RWPE1 (cell line): ENCODE measurements at places on chromosomes 7 and 10.

GRCh38 chr10:28331841-28332240, 29.0 kb upstream of the MPP7 start:
- peak; percentile 27 for DNase-seq

DNA sequence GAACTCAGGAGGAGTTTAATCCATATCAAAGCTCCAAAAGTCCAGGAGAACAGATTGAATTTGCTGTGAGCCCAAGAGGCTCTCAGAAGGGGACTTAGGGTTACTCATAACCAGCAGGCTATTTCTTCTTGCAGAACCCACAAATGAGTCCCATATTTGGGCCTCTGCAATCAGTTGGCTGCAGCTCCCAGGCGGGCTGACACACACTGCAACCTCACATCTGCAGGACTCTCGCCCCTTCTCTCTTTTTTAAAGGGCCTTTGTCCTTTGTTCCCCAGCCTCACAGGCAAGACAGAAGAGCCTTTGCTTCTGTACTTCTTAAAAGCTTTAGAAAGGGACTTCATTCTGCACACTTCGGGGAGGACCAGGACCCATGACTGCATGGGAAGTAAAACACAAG, 26.7 kb downstream of the CREB3L2 start:
- DNase-seq, result no peak

GRCh38 chr7:156123362-156123761, 311.1 kb upstream of the SHH start:
- no peak for DNase-seq

GRCh38 chr10:112006407-112006806, 177.2 kb downstream of the GPAM start:
- no peak for DNase-seq

DNA sequence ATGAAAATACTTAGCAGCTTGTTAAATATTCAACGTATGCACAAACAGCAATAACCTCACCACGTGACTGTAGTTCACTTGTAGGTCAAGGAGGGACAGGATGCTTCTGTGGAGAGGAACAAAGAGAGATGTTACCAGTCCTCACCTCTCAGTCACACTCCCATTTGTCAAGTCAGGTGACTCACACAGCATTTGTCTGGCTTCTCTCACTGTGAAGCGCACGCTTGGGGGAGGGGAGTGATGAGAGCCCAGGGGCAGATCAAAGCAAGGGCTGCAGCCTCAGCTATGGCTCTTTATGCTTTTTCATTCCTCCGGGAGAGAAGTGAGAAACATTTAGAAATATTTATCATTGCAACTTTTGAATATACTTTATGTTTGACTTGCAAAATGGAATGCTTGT, 2.9 kb upstream of the RBM20 start:
- peak; percentile 59 for DNase-seq

GRCh38 chr10:93844979-93845626, 48.7 kb upstream of the SLC35G1 start:
- DNase-seq, result no peak

DNA sequence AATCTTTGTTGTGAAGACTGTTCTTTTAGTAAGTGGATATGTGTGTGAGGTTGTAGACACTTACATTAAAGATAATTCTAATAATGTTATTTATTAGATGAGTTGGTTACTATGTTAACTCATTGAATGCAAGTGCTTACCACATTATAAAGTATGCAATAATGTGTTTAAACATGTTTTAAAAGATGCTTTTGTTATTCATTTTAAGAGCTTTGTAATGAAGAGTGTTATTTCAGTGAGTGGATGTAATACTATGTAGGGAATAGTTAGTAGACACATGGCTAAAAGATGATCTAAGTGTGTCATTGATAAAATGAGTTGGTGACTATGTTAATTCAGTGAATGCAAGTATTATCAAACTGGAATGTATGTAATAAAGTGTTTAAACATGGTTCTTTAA, 70.0 kb upstream of the VOPP1 start:
- DNase-seq, result no peak

DNA sequence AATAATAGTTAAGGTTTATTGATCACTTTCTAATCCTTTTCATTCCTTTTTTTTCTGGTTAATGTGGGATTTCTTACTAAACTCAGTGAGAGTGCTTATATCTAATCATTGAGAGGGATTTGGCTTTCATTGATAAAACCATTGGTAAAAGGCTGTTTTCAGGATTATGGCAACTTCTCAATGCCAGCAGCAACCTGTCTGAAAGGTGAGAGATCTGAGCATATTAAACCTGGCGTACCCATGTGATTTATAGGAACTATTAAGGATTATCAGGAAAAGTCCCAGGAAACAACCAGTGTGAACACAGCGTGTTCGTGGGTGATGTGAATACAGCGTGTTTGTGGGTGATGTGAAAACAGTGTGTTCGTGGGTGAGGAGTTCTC, 65.9 kb downstream of the PDIA4 start:
- no peak for DNase-seq

DNA sequence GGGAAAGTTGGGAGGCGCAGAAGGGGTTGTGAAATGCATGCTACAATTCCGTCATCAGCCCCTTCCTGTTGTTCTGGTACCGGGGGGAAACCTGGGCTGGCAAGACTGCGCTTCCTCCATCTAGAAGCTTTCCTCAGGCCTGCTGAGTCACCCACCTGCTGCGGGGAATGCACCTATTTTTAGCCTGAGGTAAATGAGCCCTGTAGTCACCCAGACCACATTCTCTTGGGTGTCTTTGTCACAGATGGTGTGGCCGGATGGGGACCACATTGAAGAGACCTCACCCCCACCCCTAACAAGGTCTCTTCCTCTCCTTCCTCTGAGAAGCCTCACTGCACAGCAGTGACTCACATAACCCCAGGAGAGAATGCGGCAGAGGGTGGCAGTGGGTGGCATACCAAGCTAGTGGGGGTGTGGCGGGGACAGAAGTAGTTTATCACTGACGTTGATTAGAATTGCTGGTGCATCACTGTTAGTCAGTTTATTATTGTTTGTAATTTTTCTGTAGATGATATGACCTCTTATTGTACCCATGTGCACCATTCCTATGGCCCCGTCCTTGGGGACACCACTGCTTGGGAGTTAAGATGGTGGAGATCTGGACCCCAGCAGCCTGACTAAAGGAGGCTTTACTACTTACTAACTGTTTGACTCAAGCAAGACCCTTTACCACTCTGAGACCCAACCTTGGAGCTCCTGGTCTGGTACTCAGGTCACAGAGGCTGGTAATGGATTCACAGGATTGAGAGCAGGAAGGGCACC, 83.0 kb upstream of the DUSP5 start:
- DNase-seq, result peak; percentile 91

- no peak for DNase-seq
Measured at GRCh38 chr10:12606461-12606860, 257.1 kb downstream of the CAMK1D start.

DNA sequence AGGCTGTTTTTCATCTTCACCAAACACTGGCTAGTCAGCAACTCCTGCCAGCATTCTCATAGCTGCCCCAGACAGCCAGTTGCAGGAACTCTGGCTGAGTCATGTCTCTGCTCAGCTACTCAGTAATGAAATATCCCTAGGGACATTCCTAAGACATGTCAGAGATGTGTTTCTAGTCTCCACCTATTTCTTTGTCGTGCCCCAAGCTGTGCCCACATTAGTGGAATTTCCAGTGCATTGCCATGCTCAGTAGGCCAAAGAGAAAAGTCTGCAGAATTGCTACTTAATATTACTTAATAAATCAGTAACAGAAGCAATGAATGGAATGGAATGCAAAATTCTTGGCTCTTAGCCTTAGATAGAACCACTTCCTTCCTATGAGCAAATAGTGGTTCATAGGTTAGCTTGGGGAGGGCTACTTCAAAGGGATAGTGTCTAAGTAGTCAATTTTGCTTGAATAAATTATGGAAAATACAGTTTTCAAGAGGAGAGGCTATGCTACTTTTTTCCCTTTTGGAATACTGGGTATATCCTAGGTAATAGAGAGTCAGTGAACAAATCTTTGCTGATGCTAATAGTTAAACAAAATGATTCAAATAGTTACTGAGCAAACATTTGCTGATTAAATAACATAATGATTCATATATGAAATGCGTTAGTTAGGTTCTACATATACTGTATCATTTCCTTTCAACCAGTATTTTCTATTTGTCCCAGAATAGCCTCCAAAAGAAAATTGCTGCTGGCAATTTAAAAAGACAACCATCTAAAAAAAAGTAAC, 23.6 kb upstream of the SEMA3C start:
- peak; percentile 94 for DNase-seq

DNA sequence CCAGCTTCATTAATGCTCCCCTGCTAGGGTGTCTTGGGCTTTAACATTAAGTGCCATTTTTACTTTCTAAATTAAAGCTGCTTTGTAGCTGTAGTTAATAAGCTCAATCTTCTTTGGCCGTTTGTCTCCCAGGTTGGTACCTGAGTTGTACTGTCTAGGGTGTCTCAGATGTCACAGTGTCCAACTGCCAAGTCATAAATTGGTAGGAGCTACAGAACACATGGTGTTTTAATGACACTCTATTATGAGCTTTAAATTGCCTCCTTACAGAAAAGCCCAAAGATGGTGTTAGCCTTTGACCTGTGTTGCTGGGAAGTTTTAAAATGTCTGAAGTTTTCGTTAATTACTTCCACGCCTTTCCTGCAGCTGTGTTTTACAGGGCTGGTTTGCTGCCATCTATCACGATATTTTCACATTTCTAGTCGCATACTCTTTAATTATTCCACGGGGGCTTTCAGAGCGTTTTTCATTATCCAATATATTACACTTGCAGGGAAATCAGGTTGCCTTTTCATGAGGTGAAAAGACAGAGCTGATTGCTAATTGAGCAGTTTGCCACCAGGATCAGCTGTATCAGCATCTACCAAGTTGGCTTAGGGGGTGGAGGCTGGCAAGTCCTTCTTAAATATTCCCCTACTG, 247.8 kb upstream of the PLPP4 start:
- no peak for DNase-seq

DNA sequence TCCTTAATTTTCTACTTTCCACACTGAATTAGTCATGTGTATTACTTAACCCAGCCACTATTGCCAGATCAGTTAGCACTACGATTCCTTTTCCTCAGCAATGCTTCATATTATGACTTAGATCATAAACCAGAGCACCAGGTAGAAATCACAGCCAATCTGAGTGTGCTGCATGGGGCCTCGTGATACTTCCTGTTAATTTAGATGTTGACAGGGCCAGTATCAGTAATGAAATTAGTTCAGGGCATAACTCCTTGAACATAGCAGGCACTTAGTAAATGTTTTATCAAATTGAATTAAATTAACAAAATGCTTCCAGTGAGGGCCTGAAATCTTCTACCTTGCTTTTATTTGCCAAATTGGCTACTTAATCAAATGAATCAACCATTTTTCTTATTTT, 169.3 kb upstream of the LRGUK start:
- no peak for DNase-seq

DNA sequence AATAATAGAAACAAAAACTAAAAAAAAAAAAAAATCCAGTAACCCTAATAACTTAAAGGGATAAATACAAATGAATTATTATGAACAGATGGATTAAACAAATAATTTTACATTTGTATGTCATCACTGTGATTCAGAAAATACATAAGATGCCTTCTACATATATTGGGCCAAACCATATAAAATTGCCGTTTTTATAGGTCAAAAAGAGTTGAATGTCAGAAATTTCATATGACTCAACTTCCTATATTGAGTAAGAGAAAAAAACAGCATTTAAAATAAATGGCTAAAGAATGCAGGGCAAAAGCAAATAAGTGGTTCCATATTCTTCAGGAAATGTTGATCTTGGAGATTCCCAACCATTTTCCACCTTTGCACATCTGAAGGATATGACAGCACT, 9.4 kb downstream of the SLC35B4 start:
- no peak for DNase-seq

- DNase-seq, result no peak
Measured at GRCh38 chr10:57979491-57979890, 288.2 kb downstream of the IPMK start.

DNA sequence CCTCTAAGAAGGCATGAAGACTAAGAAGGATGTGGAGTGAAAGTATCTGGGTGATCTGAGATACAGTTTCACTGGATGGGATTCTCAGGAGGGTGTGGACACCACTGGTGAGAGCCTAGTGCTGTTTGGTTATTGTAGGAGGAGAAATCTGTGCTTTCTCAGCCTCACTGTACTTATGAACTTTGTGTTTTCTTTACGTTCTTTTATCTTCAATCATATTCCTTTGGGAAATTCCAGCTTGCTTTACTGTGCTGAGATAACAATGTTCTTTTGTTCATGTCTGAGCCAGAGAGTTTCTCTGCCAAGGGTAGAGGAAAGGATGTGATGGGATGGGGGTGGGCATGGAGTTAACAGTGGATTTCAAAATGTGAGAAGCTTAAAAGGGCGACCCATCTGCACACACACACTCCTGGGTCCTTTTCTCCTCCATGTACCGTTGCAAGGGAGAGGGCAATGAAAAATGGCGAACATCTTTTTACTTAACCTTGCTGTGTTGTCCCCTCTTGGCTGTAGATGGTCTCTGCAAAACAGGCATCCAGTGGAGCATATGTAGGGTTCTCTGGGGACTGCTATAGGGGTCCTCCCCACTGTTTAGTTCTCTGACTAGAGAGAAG, 25.0 kb upstream of the TAX1BP1 start:
- DNase-seq, result no peak

DNA sequence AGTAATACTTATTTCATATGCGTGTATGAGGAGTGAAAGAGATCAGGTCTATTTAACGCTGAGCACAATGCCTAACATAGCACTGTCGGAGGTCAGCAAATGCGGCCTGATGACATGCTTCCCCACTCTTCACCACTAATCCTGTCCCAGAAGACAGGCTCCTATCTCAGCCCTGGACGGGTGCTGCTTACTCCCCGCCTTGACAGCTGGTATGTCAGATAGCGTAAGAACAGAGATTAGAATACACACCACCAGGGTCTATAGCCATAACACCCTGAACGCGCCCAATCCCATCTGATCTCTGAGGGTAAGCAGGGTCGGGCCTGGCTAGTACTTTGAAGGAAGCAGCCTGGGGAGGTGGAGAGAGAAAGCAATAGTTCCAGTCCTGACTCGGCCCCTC, 32.3 kb upstream of the TM9SF3 start:
- no peak for DNase-seq

GRCh38 chr7:27641581-27642230, 21.0 kb downstream of the HIBADH start:
- DNase-seq, result peak; percentile 29

GRCh38 chr10:10662716-10663408, 354.8 kb upstream of the CELF2 start:
- no peak for DNase-seq

- no peak for DNase-seq
Measured at GRCh38 chr10:63221950-63222349, 88.8 kb downstream of the NRBF2 start.

- DNase-seq, result no peak
Measured at GRCh38 chr10:102184606-102185005, 32.4 kb downstream of the NOLC1 start.
